Right ventricle myocardium superior (tissue), 1 donor: ENCODE measurements at places on chromosomes 6 and 20.

- DNase-seq = no peak
Measured at GRCh38 chr6:90035047-90035723, 140.9 kb downstream of the GJA10 start.

GRCh38 chr20:15396900-15397299 is 1059.5 kb upstream of the FLRT3 start:
- DNase-seq = no peak

GRCh38 chr20:49288250-49288751 is 10.4 kb upstream of the ZNFX1 start:
- no peak for DNase-seq

DNA sequence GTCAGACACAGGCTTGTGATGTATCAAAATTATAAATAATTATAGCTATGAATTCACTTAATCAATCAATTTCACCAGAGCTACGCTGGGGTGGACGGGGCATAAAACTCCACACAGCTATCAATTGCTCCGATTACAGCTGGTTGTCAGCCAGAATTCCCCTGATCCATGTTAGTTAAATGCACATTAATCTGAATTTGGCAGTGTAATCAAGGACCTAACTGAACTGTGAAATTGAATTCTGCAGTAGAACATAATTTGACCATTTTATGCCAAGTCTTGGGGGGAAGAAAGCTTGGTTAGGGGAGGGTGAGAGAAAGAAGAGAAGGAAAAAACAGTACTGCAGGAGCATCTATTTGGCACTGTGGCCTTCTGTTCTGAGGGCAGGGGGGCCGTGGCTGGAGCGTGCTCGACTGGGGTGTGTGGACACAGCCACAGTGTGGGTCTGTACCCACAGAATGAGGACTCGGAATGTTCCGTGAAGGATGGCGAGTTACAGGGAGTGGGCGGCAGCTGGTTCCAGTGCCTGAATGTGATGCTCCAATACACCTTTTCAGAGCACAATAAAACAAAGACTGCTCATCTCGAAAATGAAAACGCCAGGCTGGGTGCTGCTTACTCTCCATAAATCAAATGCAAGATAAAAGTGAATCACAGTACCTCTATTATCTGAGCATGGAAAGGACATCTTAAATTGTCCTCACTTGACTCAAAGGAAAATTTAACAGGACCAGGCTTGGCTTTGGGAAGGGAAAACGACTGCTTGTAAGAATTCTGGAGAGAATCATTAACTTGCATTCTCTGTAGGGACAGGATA is 59.2 kb downstream of the LAMP5 start:
- no peak for DNase-seq

- no peak for DNase-seq
Measured at GRCh38 chr20:40652441-40652987, 36.5 kb downstream of the MAFB start.

DNA sequence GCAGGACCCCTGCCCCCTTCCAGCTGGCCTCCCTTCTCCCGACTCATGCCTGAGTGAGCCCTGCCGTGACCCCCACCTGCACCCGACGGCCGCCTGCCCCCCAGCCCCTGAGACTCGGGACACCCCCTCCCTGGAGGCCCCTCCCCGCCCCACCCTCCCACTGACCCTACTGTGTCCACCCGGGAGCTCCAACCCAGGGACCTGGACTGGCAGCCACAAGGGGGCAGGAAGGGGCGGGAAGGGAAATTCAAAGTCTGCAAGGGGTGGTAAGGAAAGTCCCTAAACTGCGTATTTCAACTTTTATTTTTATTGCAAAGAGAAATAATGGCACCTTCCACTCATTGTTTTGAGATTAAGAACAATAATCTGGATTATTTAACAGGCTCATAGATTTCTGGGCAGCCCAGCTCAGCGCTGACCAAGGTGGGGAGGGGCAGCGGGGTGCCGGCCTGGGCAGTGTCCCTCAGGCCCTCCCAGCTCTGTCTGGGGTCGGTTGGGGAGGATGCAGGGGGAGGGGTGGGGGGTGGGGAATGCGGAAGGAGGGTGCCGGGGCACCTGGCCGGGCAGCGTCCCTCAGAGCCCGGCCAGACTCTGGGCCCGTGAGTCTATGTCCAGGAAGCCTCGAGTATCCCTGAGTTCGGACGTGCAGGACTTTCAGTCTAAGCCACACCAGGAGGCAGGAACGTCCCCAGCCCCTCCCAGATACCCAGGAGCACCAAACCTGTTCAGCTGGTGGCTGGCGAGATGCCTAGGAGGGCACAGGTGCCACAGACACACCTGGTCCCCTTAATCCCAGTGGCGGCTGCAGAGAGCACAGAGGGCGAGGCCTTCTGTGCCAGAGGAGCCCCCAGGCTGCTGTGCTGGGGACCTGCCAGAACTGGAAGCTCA is 1.3 kb upstream of the PTK6 start:
- DNase-seq = no peak

GRCh38 chr6:53718597-53719460 is 53.3 kb upstream of the KLHL31 start:
- no peak for DNase-seq

DNA sequence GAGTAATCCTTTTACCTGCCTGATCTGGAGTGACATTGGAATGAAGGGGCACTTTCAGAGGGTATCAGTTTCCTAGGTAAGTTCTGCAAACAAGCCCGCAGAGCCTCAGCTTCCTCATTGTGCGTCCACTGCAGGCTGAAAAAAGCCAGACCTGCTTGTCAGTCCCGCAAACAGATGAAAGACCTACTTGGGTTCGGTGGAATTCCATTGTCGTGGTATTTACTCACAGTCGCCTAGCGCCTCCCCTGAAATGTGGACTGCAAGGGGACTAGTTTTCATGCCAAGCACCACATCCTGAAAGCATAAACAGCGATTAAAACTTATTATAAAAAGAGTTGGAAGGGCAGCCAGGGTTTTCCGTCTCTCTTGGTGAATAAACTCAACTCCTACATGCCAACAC is 121.5 kb downstream of the PAX1 start:
- DNase-seq = no peak

DNA sequence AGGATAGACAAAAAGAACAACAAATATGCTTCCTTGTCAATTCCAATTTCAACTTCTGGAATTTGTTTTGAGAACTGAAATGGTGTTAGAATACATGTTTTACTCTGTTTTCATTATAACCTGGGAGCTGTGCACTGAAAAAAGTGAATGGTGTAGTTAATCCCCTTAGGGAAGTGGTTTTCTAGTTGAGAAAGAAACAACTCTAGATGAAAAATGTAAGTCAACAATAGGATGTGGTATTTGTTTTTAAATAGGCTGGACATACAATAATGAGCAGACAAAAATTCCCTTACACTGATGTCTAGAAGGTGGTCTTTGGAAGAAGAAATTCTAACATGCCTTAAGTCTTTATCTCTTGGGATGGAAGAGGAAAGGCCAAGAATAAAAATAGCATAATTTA is 59.9 kb upstream of the TINAG start:
- no peak for DNase-seq

DNA sequence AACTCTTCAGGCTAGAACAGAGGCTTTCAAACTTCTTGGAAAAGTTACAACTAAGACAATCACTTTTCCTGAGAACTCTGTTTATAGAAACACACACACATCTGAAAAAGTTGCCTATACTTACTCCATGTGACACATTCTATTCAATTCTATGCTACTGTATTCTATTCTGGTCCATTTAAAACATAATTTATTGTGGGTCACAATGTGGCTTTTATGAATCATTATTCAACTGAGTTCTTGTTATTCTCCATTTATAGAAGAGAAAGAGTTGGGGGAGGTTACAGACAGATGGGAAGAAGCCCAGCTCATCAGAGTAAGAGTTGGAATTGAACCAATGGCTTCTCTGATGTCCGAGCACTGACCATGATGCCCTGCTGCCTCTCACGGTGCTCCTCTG is 21.6 kb upstream of the BCAS1 start:
- DNase-seq = no peak

DNA sequence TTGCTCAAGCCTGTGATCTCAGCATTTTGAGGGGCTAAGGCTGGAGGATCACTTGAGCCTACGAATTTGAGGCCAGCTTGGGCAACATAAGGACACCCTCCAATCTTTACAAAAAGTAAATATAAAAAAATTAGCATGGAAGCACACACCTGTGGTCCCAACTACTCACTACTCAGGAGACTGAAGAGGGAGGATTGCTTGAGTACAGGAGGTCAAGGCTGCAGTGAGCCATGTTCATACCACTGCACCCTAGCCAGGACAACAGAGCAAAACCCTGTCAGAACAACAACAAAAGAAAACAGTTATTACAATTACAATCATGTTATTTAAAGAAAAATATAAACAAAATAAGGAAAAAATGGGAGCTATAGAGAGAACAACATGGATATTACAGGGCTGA is 82.5 kb upstream of the TNFAIP3 start:
- DNase-seq = no peak

- no peak for DNase-seq
Measured at GRCh38 chr20:1707588-1708449, 50.2 kb upstream of the SIRPG start.

- no peak for DNase-seq
Measured at GRCh38 chr6:100301731-100302130, 163.0 kb downstream of the SIM1 start.

- DNase-seq = peak; percentile 86
Measured at GRCh38 chr6:43716099-43716498, 28.5 kb upstream of the MRPS18A start.

GRCh38 chr6:21079468-21080048 is 514.0 kb upstream of the SOX4 start:
- DNase-seq = no peak

- DNase-seq = no peak
Measured at GRCh38 chr20:62496568-62497218, 20.9 kb upstream of the GATA5 start.

DNA sequence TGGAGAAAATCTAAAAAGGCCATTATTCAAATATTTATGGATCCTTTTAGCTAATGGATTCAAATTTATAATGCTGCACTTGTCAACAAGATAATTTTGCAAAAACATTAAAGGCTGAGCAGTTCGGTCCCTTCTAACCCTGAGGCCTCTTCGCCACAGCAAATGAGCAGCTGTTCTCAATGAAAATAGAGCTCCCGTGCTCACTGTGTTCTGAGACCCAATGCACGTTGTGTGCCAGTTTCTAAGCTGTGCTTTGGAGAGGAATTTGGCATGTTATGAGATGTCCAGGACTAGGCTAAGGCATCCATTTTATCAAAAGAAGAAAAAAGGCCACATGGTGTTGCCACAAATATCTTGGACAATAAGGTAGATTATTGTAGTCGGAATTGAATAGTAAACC is 220.1 kb upstream of the TSHZ2 start:
- DNase-seq = no peak

GRCh38 chr6:85641522-85641896 is 1.2 kb downstream of the SYNCRIP start:
- no peak for DNase-seq

- DNase-seq = no peak
Measured at GRCh38 chr6:12896208-12896733, 179.7 kb downstream of the PHACTR1 start.

GRCh38 chr6:109121411-109121810 is 26.1 kb downstream of the CEP57L1 start:
- no peak for DNase-seq

- no peak for DNase-seq
Measured at GRCh38 chr6:128172752-128173682, 272.2 kb upstream of the THEMIS start.

DNA sequence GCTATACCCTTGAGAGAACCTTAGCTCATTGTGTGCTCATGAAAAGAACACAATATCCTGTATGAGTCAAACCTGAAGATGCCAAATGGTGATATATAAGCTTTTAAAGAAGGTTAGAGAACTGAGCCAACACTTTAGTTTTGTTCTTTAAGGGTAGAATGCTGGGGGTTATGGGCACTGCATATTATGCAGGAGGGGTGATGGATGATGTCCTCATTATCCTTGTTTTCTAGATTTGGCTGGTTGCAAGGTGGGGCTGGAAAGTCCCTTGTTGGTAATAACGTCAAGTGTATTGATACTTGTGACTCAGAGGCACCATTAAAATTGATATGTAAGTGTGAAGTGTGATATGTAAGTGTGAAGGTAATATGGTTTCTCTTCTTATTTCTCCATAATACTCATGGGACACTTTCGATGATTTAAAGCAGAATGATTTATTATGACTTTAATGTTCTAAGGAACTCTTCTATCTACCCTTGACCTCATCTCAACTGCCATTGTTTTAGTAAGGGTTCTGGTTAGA is 113.7 kb upstream of the DTNBP1 start:
- no peak for DNase-seq

DNA sequence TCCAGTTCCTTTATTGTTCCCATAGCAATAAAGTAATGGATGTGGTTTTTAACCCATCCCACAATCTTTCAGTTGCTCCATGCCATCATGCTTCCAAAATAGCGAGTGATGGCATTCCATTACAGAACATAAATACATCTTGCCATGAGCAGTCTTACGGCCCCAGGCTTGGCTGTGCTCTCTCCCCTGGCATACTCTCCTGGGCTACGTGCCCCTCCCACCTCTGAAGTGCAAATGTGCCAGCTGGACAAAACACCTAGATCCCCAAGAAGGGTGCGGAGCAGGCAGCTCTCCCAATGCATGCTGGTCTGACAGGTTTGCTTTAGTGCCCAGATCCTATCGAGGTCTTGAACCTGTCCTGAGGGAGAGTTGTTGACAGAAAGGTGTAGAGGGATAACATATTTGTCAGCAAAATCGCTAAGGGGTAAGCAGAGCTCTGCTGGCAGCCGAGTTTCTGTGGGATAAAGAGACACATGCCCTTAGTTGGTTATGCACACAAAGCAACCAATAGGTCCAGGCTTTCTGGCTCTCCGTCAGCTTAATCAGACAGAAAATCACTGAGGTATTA is 43.9 kb upstream of the PAX1 start:
- no peak for DNase-seq

GRCh38 chr6:169342710-169343109 is 89.1 kb upstream of the THBS2 start:
- no peak for DNase-seq

- no peak for DNase-seq
Measured at GRCh38 chr20:8972963-8973705, 95.8 kb upstream of the PLCB4 start.

DNA sequence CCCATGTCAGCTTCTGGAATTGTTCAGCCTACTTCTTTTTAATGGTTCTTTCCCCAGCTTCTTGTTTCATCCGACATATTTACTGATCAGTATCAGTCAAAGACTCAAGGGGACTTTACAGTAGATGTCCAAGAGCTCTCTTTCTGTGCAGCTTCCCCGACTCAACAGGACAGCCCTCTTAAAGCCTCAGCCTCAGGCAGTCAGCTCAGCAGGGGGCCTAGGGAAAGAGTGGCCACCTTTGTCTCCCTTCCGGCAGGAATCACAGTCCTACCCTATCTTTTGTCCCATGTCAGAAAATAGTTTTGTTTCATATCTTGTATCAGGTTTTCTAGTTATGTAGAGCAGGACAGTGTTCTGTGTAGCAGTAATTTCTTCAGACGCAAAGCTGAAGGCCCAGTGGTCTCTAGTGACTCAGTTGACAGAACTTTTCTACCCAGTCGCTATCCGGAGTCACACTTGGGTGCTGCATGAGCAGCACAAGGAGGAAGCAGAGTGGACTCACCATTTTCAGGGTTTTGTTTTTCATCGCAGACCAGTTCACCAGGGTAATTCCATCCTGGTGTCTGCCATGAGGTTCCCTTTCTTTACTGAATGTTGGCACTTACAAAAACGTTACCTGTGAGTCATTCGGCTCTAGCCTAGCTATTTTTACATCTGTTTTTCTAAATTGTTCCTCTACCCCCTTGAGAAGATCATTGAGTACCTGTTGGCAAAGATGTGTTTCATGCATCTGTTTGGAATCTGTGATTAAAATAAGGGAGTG is 47.7 kb downstream of the SPATA2 start:
- DNase-seq = no peak

GRCh38 chr20:17171746-17172280 is 55.0 kb upstream of the PCSK2 start:
- no peak for DNase-seq
